IPS-NIHi11 (cell line): ENCODE measurements at places on chromosomes 6 and 20.

GRCh38 chr6:164396071-164397047 is 913.0 kb downstream of the C6orf118 start:
- DNase-seq: no peak

DNA sequence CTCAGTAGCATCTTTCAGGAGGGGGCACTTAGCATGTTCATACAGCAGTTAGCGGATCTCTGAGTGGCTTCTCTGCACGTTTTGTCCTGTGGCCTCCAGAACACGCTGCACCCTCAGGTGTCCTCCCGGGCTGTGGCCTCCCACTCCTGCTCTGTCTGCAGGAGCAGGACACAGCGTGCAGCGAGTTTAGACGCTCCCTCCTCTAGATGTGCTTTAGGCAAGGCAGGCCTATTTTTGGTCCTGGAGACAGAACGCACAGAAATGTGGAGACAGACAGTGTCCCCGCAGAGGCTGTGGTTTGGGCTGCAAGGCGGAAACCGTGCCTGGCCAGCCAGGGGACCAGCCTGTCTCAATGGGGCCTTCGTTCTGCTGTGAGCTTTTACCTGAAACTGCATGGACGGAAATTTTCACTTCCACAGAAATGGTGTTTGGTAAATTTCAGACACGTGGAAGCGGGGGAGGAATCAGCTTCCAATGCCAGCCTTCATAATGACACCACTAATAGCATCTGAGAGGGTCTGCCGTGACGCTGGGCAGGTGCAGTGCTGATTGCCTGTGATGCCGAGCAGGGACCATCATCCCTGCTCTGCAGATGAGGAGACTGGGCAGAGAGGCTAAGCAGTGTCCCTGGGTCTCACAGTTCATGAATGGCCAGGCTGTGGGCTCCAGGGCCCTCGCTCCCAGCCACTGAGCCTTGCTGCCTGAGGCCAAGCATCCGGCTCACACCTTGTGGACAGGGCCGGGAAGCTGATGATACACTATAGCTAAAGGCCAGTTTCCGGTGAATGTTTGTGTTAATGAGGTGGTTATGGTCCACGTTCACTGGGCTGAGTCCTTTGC is 120.9 kb downstream of the SYCP2 start:
- no peak for DNase-seq

DNA sequence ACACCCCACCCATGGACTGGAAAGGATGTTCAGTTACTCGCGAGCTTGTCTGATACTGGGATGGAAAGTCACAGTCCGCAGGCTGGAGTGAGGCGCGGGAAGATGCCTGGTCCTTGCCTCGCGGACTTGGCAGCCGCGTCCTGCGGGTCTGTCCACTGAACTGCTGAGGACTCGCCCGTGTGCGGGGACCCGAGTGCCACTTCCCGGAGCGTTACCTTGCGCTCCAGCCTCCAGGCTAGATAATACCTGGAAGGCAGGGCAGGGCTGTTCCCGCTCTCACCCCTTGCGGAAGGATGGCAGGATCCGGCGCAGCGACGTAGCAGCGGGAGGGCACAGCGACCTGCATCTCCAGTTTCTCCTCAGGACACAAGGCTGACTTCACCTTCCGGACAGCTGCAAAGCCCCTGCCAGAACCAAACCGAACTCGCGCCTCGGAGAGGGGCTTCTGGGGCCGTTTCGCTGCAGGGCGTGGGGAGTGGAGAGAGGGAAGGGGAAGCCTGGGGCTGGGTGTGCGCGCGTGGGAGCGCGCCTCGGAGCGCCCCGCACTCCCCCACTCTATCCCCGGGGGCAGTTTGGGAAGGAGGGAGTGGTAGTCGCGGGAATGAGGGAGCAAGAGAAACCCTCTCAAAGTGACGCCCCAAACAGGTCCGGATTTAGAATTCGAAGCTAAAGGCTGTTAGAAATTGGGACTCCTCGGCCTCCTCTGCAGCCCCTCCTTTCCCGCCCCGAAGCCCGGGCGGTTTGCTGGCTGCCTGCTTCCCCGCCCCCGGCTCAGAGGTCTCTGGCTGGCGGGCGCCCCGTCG is at the start of gene KCNQ5:
Gene KCNQ5, plus strand, starts transcription at position 774 of the 803 bp plus-strand sequence.
- DNase-seq: peak; percentile 44

GRCh38 chr6:18209539-18210197 is 54.4 kb downstream of the KDM1B start:
- no peak for DNase-seq

DNA sequence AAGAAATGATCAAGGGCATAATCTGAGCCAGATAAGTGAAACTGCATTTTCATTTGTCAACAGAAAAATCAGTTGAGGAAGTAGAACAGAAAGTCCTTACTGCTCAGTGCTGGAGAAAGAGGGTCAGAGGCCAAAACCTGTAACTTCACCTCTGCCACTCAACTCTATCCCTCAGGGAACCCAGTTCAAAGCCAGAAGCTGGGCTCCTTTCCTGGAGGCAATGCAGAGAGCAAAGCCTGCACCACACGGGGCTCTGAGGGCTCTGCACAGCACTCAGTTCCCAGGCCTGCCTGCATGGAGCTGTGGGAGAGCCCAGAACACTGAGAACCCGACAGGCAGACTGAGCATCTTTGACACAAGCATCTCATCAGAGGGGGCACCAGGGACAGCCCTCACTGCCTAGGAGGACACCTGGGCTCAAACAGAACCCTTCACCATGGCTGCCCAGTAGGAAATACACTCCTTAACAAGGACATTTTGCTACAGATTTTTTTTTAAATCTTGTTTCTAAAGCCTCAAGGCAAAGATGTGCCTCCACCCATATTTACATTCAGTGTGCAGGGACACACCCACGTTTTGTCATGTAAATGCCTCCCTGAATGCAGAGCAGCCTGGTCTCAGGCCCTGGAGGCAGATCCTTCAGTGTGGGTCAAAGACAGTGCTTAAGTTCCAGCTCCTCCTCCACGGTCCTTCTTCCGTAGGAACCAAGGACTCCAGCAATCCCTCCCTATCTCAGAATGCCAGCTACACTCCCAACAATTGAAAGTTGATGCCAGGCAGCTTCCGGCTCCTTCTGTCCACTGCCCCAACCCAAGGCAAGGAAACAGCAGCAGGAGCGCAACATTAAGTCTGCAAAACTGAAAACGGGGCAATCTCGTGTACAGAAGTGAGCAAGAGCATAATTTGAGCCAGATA is 6.6 kb downstream of the RNASET2 start:
- no peak for DNase-seq

DNA sequence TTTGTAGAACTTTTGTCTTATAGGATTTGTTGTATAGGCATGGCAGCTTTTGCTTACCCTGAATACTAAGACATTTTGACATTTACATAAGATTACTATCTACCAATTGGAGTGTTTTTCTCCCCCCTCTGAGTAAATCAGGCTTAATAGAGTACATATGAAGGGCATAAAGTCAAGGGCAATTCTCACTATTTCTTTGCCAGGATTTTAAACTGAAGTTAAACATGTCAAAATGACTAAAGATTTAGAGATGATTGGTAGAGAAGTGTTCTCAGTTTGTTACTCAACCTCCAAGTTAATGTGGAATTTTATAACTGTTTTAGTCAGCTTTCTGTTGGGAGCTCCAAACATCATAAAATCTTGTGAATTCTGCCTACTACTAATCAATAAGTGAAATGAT is 157.8 kb downstream of the CDKAL1 start:
- DNase-seq: no peak

- DNase-seq: no peak
Observed at GRCh38 chr6:133626096-133626666, 262.7 kb upstream of the TCF21 start.

GRCh38 chr6:166456395-166457156 is 73.8 kb upstream of the MPC1 start:
- peak; percentile 55 for DNase-seq

DNA sequence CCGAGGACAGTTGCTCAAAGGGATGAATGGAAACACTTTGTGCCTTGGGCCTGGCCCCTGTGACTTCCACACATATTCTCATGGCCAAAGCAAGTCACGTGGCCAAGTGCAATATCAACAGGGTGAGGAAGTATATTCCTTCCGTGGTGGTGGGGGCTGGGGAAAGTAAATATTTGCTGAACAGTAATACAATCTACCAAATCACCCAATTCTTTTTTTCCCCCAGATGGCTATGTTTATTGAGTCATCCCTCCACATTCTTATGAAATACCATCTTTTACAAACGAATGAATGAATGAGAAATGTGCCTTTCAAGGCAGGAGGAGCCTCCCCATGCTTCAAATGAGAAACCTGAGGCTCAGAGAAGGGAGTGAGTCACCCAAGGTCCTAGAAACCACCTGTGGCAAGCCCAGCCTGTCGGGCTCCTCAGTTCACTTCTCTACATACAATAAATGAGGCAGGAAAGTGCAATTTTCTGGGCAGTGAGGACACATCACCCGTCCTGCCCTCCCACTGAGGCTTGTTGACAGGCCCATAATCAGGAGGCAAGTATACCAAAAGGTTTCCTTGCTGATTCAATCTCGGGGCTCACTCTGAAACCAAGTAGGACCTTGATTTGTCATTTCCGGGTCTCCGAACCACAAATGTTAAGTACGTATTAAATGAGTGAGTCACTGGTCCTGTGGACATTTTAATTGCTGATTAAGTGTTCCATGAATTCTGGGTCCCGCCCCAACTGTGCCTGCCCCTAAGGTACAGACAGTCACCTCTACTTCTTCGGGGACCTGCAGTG is 25.3 kb upstream of the TOP1 start:
- DNase-seq: peak; percentile 48

GRCh38 chr6:28802417-28803336 is 121.1 kb downstream of the TRIM27 start:
- DNase-seq: no peak

- no peak for DNase-seq
Observed at GRCh38 chr6:107108201-107108890, 7.0 kb downstream of the BEND3 start.

DNA sequence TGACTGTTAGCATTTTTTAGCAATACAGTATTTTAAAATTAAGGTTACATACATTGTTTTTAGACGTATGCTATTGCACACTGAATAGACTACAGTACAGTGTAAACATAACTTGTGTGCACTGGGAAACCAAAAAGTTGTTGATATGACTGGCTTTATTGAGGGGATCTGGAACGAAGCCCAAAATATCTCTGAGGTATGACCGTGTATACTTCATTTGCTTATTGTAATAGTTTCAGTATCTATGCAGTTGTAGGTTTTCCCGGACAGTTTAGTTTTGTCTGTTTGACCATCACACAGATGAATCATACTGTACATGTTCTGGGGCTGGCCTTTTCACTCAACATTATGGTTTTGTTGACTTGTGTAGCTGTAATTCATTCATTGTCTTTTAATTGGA is 6.9 kb upstream of the ZBTB12 start:
- no peak for DNase-seq

- DNase-seq: peak; percentile 55
Observed at GRCh38 chr6:44166591-44167184, 8.1 kb downstream of the CAPN11 start.

DNA sequence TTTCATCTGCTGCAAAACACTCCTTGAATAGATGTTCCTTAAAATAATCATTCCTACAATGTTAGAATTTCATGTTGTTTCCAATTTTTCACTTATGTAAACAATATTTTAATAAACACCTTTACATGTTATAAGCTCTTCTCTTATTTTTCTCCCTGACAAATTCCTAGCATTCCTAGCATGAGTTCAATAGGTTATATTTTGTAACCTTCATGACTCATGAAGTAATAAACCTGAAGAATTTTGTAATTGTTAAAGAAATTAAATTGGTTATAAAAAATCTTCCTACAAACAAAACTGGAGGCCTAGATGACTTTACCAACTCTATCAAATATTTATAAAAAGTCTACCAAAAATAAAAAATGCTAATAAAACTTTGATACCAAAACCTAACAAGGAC is 66.3 kb downstream of the NT5E start:
- DNase-seq: no peak

DNA sequence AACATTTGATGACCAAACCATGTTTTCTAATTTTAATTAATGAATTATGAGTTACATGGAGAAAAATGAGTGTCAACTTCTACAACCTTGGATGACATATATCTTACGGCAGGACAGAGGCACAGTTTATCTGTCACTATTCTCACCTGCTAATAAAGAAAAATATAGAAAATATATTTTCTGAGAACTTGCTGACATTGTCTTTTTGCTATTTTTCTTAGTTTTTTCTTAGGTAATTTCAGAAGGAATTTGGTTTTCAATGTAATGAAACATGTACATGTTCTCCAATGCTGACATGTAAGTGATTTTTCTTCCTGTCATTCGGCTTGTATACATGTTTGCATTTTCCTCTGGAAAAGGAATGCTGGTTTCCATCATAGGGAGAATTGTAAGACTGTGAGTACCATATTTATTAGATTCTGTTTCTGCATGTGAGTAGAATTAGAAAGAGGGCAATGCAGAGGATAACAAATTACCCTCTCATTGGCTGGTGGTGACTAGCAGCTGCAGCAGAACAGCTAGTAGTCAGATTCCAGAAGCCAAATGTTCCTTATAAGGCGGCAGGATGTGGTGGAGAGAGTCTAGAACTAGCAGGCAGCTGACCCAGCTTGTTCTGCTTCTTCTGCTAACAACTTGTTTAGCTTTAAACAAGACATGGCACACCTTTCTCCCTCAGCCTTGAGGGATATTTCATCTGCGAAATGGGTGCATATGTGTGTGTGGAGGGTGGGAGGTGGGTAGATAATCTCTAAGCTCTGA is 132.8 kb upstream of the SPACA1 start:
- no peak for DNase-seq

- DNase-seq: no peak
Observed at GRCh38 chr6:53432318-53433161, 83.8 kb upstream of the ELOVL5 start.

DNA sequence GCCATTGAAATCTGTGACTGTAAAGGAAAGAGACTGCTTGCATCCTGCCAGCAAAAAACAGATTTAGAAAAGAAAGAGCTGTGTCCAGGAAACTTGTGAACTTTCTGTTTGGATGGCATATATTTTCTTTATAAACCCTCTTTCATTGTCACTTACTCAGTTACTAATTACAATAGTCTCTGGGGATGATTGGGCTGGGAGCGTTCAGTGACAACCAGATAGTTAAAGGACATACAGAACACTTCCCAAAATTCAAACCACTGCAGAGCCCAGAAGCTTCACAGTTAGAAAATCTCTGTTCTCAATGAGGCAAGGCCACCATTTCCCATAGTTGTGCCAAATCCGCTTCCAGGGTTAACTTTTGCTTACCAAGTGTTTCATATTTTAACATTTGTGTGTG is 98.6 kb upstream of the TAB2 start:
- DNase-seq: no peak
